ENCODE measurements at places on chromosomes 5 and 9. TPM values are rescaled to one million over a fixed set of nuclear protein-coding genes. Genes with fewer than 3 reads are reported as not detected.

RANBP17 gene
- not detected for total RNA-seq

DIRAS2 gene
- not detected for total RNA-seq

PAEP gene
- total RNA-seq = not detected

SHOC1 gene
- total RNA-seq = not detected

GAPVD1 gene
- total RNA-seq = 54.2 TPM

TPM2 gene
- 12.1 TPM for total RNA-seq

WNT8A gene
- total RNA-seq = not detected

MEF2C gene
- 0.06 TPM for total RNA-seq

OR13C3 gene
- not detected for total RNA-seq

CCDC192 gene
- not detected for total RNA-seq

FOXD4L5 gene
- 0.23 TPM for total RNA-seq

FBXO10 gene
- 2.6 TPM for total RNA-seq

NKD2 gene
- total RNA-seq = 4.2 TPM

PCDHGB6 gene
- not detected for total RNA-seq

STKLD1 gene
- total RNA-seq = 1.4 TPM

CTXN3 gene
- not detected for total RNA-seq

NR5A1 gene
- not detected for total RNA-seq

ARHGEF28 gene
- not detected for total RNA-seq

PCDHGC5 gene
- not detected for total RNA-seq

TUSC1 gene
- total RNA-seq = not detected

LRRC70 gene
- total RNA-seq = 1.2 TPM

GPX8 gene
- not detected for total RNA-seq

SPINK7 gene
- total RNA-seq = not detected

CBY3 gene
- total RNA-seq = 0.59 TPM

CXXC5 gene
- total RNA-seq = 4.1 TPM

TAS2R1 gene
- total RNA-seq = not detected

NAIF1 gene
- total RNA-seq = 13.8 TPM

IL31RA gene
- not detected for total RNA-seq

CCNO gene
- 0.26 TPM for total RNA-seq

NR2F1 gene
- total RNA-seq = not detected

AGXT2 gene
- not detected for total RNA-seq

CAMK4 gene
- total RNA-seq = 77.4 TPM

PCDHGA4 gene
- not detected for total RNA-seq

BRD9 gene
- 64.7 TPM for total RNA-seq

Data from activated CD8-positive, alpha-beta memory T cell treated with anti-CD3 and anti-CD28 coated beads, Interleukin-2, amount 10 ng/mL, durations not matched to agents 7 days and 5 days (primary cell).